Suppressor macrophage treated with lipopolysaccharide for 1 hour (primary cell): ENCODE measurements at places on chromosomes 16 and 17.

GRCh38 chr17:38898812-38899348, 26.5 kb upstream of the LASP1NB start:
- DNase-seq = peak; percentile 79

DNA sequence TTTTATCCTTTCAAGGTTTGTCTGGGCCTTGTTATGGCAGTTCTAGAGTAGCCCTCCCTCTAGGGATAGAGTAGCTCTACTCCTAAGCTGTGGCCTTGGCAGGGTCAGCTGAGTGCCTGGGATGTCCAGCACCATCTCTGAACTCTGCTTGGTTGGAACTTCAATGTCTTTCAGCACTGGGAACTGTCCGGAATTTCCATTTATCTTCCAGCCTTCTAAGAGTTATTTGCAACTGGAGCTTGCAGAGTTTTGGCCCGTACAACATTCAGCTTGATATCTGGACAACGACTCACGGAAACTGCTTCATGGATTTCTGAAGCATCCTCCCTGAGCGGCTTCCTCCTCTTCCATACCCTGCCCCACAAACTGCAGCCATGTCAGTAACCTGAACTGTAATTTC, 22.9 kb downstream of the MMD start:
- DNase-seq = no peak

- DNase-seq = peak; percentile 16
These were observed 5.3 kb upstream of the EIF4A3 start for GRCh38 chr17:80152081-80152702.

DNA sequence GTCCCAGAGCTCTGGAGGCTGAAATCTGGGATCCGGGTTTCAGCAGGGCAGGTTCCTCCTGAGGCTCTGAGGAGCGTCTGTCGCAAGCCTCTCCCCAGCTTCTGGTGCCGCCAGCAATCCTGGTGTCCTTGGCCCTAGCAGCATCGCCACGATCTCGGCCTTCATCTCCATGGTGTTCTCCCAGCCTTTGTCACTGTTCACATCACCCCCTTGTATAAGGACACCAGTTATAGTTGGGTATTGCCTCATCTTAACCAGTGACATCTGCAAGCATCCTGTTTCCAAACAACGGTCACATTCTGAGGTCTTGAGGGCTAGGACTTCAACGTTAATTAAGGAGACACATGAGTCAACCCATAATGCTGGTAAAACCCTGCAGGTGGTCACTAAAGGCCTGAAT, 2.8 kb upstream of the PPP1R27 start:
- peak; percentile 83 for DNase-seq

GRCh38 chr17:21190078-21190477, 23.9 kb downstream of the TMEM11 start:
- no peak for DNase-seq

GRCh38 chr16:65023802-65024201, 98.1 kb downstream of the CDH11 start:
- no peak for DNase-seq

GRCh38 chr16:11236461-11237254, 19.3 kb downstream of the SOCS1 start:
- DNase-seq = peak; percentile 83
